ENCODE measurements at places on chromosomes 11 and 22. TPM values are rescaled to one million over a fixed set of nuclear protein-coding genes. Genes with fewer than 3 reads are reported as not detected.
A peak's percentile ranks its signal among the peaks of the same experiment; 100 is the strongest.

DNA sequence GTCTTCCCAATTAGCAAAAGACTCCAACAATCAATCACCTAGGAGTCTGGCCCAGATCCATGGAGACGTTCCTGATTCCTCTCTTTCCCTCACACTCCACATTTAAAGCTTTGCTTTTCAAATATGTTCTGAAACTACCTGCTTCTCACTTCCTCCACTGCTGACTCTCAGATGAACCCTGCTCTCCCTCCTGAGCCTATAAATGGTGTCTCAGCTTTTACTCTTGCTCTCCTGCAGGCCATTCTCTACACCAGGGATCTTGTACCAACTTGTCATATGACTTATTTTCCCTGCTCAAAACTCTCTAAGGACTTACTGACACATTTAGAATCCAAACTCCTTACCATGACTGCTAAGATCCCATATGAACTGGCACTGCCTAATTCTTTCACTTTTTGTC is 138.4 kb upstream of the DDI1 start:
- no peaks in the 10 kb centered on the region for H3K36me3 ChIP-seq
- no peak overlapping the region for H3K27ac ChIP-seq
- no peaks in the 10 kb centered on the region for H3K27me3 ChIP-seq
- DNase-seq, result no peak
- H3K4me1 ChIP-seq, result no peaks in the 10 kb centered on the region

DNA sequence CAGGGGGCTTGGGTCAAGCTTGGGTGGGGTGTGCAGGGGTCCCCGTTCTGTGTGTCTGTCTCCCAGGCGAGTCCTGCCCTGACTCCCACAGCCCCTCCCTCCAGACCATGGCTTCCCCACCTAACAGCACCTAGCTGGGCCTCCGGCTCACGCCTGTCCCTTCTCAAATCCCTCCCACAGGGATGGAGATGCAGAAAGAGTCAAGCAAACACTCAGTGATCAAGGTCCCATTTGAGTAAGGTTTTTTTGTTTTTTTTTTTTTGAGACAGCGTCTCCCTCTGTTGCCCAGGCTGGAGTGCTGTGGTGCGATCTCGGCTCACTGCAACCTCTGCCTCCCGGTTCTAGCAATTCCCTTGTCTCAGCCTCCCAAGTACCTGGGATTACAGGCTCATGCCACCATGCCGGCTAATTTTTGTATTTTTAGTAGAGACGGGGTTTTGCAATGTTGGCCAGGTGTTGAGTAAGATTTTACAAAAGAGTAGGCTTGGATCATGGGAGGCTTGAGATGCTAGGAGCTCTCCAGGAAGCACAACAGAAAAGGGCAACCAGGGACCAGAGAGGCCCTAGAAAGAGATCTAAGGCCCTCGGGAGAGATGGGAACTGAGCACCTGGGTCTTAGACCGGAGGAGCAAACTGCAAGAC is 5.7 kb downstream of the APOBEC3D start:
- H3K27ac ChIP-seq, result no peak overlapping the region
- H3K36me3 ChIP-seq, result no peaks in the 10 kb centered on the region
- no peaks in the 10 kb centered on the region for H3K27me3 ChIP-seq
- no peak for DNase-seq
- peaks cover 7% of the 10 kb centered on the region for H3K4me1 ChIP-seq
- no peak overlapping the region for H3K4me3 ChIP-seq

DNA sequence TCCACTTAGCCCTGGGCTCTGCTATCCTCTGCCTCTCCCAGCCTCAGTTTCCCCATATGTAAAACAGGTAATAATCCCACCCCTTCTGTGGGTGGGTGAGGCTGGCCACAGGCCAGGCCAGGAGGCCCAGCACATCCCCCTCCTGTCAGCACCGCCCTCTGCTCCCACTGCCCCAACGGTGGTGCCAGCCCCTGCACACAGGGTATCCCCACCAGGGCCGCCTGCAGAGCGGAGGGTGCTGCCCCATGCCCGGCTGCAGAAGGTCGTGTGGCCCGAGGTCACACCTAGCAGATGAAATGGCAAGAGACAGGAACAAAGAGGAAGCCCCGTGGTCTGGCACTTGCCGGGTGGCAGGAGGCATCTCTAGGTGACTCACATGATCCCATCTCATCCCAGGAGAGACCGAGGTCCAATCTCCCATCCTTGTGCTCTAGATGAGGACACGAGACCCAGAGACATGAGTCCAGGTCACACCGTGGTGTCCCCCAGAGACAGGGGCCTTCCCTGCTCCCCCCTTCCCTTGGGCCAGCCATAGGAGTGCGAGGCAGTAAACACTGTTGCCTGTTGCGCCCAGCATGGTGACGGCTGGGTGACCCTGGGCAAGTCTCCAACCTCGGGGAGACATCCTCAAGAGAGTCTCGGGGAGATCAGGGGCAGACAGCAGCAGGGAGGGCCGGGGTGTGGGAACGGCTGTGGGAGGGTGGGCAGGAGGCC is 27.2 kb upstream of the PPARA start:
- peaks cover 17% of the 10 kb centered on the region for H3K4me1 ChIP-seq
- H3K27ac ChIP-seq, result no peak overlapping the region
- H3K4me3 ChIP-seq, result no peak overlapping the region
- no peaks in the 10 kb centered on the region for H3K36me3 ChIP-seq

DNA sequence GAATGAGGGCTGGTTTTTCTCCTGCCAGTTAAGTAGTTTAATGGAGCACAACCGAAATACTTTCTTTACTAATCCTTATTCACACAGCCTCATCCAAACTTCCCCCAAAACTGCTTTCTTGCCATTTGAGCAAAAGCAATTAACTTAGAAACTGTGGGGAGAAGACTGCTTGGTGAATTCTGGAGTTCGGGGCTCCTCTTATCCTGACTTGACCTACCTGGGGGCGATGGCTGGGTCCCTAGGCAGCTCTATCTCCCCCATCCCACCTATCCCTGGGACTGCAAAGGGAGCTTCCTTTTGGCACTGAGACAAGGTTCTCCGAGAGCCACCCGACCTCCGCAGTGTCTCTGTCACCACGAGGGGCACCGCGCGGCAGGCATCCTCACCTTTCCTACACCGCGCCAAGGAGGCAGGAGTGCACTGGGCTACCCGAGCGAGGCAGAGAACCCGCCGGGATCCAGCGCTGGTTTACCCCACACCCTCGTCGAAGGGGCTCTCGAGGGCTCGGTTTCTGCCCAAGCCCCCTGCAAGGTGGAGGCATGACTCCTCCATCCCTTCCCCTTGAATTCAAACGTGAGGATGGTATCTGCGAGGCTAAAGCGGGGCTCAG is 759 bp downstream of the DESI1 start:
- no peaks in the 10 kb centered on the region for H3K27me3 ChIP-seq
- peak overlapping the region; percentile 99 for H3K4me3 ChIP-seq
- peak; percentile 74 for DNase-seq
- peaks cover 16% of the 10 kb centered on the region for H3K36me3 ChIP-seq
- peaks cover 19% of the 10 kb centered on the region for H3K4me1 ChIP-seq

GRCh38 chr11:41235668-41236067 is 223.8 kb downstream of the LRRC4C start:
- H3K27me3 ChIP-seq, result no peaks in the 10 kb centered on the region
- H3K4me3 ChIP-seq, result no peak overlapping the region
- H3K27ac ChIP-seq, result no peak overlapping the region

GRCh38 chr11:81342966-81343365 is 1390.7 kb downstream of the FAM181B start:
- no peaks in the 10 kb centered on the region for H3K27me3 ChIP-seq
- H3K36me3 ChIP-seq, result no peaks in the 10 kb centered on the region
- H3K27ac ChIP-seq, result no peak overlapping the region
- no peak overlapping the region for H3K4me3 ChIP-seq

GRCh38 chr11:102253020-102253715 is 64.1 kb upstream of the BIRC3 start:
- H3K4me1 ChIP-seq, result peaks cover 16% of the 10 kb centered on the region
- H3K4me3 ChIP-seq, result no peak overlapping the region
- no peak for DNase-seq
- H3K36me3 ChIP-seq, result no peaks in the 10 kb centered on the region

DNA sequence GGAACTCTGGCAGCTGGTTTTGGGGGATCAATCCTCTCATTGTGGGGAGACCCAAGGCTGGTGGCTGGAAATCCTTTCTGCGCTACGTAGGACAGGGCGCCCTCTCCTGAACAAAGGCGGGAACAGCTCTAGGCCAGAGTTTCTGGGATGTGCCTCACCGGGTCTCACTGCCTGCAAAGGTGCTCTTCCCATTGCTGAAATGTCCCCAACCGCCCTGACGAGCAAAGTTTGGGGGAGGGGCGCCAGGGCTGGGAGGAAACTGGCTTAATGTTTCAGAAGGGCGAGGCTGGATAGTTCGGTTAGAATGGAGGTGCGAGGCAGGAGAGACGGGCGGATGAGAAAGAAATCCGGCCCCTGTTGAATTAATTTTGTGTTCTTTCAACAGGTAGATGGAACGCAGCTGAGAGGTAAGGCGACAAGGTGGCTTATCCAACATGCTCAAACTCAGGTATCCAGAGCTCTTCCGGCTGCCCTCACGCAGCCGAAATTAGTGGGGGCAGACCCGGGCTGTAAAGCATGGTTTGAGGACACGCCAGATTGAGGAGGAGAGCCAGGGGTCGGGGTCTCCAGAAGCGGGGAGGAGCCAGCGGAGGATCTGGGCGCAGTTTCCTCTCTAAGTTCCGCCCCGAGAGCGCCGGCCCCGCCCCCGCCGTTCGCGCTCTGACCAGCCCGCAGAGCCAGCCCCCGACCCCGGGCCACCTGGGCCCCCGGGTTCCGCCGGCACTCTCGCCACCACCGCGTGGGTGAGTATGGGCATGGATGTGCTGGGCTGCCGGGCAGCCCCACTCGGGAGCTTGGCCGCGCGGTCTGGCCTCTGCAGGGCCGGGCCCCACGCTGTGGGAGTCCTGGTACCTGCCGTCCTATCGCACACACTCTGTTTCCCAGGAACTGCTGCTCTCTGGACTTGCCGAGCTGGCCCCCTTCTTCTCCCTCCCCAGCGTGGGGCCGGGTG is at the start of gene PGAP2:
TSS of gene PGAP2 (plus strand) at position 652 of the 952 bp plus-strand sequence. CDS start 2,700 bp downstream, outside the sequence.
- DNase-seq, result peak; percentile 95
- H3K27ac ChIP-seq, result peak within 1 kb of the TSS; percentile 48
- peaks cover 16% of the 10 kb centered on the region for H3K4me1 ChIP-seq
- H3K27me3 ChIP-seq, result no peaks in the 10 kb centered on the region
- H3K4me3 ChIP-seq, result peak within 1 kb of the TSS; percentile 93
- H3K36me3 ChIP-seq, result no peaks in the 10 kb centered on the region

Gene TMEM45B
- not detected for total RNA-seq

Gene MOGAT2
- not detected for total RNA-seq
